Vein endothelial cell (primary cell): ENCODE measurements at places on chromosomes 6 and 20. TPM values are rescaled to one million over a fixed set of nuclear protein-coding genes. Genes with fewer than 3 reads are reported as not detected.

Gene RRAGD
- 0.33 and 0.76 TPM in 2 replicates for total RNA-seq

Gene TLDC2
- not detected in 2 replicates for total RNA-seq

Gene SLC29A1
- 131 and 150 TPM in 2 replicates for total RNA-seq

Gene MAP3K7
- 29.4 and 37.2 TPM in 2 replicates for total RNA-seq

Gene CRISP3
- total RNA-seq, result not detected in 2 replicates
